Right ventricle myocardium inferior (tissue), 1 donor: ENCODE measurements at places on chromosomes 5 and 9.

DNA sequence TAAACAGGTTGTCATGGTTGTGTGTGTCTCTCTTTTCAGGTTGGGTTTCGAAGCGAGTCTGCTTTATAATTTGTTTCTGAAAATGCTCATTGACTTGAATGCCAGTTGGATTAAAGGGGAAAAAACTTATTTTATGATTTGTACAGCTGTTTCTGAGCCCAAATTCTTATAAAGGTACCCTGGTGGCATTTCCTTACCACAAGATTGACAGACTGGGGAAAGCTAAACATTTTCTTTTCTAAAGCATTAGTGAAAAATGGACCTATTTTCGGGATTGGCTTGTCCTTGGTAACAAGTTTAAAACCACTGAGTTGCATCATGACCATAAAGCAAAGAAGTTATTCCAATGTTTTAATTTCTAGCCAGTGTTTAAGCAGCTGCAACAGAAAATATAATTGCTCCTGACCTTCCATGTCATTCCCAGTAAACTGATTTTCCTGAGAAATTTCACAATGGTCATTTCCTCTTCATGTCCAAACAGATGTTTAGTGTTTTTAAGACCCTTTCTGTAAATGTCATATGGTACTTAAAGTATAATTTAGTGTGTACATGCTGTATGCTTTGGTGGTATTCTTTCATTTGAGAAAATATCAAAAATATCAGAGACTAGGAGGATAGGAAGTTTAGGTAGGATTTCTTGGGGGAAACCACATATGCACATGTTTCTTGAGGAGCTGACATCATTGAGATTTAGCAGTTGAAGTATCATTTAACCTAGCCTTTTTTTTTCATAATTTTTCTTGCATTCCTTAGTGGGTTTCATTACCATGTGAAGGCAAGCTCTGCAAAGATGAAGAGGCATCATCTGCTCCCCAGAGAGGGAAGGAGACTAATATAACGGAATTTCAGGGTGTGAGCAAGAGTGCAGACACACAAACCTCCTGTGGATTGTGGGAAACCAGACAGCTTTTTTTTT is 667.1 kb upstream of the RGMB start:
- no peak for DNase-seq

- DNase-seq: no peak
Observed at GRCh38 chr9:18994263-18994916, 38.6 kb downstream of the SAXO1 start.

- DNase-seq: no peak
Observed at GRCh38 chr9:83511051-83511450, 27.1 kb downstream of the FRMD3 start.

DNA sequence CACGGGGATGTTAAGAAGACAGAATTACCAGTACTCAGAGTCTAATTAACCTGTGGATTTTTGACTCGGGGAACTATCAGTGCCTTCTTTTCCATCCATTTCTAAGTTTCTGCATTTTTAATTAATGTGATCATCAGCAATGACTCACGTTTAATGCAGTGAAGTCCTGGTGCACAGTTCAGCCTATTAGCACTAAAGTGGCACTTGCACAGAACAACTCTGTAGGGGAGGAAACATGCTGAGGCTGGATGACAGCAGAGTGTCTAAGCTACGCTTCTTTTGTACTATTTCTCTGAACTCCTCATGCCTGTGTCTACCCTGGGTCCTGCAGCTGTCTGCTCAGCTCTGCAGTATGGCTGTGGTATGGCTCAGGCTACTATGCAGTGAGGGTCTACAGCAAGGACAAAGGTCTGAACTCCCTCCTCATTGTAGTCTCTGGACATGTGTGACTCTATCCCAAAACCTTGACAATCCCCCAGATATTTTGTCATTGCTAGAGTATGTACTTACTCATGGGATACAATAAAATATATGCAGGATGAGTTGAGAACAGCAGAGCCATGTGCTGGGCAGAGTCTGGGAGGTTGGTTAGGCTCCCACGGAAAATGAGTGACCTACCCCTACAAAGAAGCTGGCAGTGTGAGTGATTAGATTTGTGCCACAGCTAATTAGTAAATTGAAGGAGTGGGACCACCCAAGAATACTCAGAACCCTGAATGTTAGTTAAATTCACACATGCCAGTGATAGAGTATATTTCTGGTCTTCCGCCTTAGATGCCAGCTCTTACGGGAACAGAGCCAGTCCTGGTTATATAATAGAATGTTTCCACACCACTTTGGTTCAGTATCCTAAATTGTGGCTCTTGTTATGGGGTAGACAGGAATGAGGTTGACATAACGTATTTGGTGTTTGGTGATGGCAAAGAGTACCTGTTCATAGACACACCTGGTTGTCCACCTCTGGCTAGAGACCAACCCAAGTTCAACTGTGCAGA is 148.0 kb downstream of the GHR start:
- no peak for DNase-seq

DNA sequence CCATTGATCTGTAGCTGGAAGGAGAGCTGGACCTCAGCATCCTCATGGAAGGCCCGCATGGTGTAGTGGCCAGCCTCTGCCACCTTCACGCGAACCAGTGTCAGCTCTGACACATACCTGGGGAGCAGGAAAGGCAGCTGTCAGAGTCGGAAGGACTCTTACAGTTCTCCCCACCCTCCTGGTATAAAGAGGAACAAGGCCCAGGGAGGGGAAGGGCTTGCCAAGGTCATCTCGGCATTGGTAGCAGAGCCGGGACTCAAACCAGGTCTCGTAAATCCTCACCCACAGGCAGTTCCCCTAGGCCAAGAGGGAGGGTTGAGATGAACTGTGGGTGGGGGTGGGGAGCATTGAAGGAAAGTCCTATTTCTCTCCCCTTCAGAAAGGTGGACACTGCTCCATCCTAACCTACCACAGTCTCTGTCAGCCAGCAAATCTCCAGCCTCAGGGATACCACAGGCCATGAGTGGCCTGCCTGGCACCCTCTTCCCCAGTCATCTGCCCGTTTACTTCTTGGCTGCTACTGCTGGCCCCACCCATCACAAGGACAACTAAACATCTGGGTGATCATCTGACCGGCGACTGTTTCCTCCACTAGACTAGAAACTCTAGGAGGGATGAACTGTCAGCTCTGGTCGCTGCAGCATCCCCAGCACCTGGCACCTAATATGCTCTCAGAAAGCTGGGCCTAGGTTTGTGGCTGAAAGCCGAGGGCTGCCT is 23.5 kb downstream of the PDGFRB start:
- DNase-seq: peak; percentile 37

- no peak for DNase-seq
Observed at GRCh38 chr5:103260951-103261350, 2.4 kb downstream of the MACIR start.

DNA sequence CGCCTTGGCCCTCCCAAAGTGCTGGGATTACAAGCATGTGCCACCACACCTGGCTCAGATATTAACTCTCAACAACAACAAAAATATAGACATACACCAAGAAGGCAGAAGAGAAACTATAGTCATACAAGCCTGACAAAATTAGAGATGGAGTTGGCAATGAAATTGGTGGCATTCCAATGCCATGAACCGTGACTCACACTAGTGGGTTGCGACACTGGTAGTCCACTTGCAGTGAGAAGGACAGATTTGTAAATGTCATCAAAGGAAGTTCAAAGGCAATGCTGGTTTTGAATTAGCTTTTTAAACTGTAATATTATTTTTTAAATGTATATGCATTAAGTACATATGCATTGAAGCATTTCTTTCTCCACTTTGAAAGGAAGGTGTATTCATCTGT is 8.5 kb upstream of the DNAJC25 start:
- no peak for DNase-seq

DNA sequence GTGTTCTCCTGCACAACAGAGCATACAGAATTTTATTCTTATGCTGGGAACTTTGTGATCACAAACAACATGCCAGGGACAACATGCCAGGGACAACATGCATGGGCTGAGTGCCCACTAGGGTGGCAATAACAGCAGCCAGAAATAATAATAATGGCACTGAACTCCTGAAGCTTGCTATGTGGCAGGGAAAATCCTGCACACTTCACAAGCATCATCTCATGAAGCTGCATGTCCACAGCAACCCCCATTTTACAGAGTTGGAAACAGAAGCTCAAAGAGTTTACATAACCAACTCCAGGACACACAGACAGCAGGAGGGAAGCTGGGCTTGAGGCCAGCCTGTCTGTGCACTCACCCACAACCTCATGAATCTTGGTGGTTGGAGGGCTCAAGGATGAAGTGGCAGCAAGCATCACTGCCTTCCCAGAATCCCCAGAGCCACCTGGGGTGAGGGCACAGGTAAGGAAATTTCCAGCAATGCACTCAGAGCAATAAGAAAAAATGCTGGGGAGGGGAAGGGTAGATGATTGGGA is 111.4 kb downstream of the GABBR2 start:
- DNase-seq: no peak

- no peak for DNase-seq
Observed at GRCh38 chr5:144189800-144190429, 19.2 kb downstream of the KCTD16 start.

DNA sequence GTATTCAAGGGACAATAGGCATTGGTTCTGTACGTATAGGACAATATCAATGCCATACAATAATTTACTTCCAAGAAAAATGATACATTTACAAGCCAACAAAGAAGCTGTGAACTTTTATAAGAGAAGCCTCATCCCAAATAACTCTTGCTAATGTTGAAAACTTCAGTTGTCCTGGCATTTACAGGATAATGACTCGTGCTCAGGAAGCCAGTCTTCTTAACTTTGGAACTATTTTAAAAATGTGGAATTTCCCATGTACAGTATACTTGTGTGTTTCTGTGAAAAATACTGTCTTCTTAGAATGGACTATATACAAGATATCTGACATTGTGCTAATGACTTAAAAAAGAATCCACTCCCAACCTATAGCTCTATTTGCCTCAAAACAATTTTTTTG is 1479.3 kb upstream of the CDH9 start:
- no peak for DNase-seq

- no peak for DNase-seq
Observed at GRCh38 chr5:10328323-10328722, 20.6 kb upstream of the CMBL start.

DNA sequence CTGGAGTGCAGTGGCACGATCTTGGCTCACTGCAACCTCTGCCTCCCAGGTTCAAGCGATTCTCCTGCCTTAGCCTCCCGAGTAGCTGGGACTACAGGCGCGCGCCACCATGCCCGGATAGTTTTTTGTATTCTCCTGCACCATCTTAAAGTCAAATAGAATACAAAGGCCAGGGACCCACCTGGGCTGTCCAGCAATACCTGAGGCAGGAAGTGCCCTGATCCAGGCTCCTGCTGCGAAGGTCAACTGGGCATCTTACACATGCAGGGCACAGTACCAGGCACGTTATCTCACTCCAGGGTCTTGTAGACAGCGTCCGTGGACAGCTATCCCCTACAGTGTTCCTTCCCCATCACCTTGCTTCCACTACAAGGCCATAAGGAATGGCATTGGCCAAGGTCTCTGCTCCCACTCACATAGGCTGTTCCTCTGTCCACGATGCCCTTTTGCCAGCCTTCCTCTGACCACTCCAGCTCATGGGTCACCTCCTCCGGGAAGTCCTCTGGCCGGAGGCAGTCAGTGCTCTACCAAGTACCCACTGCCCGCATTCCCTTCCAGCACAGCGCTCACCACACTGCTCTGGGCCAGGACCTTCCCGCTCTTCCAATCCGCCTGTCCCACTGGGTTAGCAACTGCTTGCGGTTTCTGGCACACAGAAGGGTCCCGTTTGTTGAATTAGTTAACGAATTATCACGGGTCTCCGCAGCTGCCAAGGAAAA is 978 bp downstream of the P4HA2 start:
- no peak for DNase-seq

DNA sequence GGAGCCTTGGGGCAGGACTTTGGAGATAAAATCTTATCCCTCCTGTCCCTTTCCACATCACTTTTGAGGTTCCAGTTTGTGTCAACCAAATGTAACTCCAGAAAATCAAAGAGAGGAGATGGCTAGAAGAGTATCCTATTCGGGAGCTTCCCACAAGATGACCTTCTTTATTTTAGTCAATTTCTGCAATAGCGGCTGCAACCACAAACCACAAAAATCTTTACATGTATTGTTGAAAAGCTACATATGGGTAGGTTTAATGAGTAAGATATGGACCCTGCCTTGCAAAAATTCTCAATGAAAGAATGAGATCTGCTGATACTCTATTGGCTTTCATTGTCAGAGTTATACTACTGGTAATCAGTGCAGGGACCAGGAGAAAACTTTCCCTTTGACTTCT is 92.2 kb upstream of the MAMDC2 start:
- no peak for DNase-seq

GRCh38 chr5:175457466-175457865 is 13.5 kb upstream of the DRD1 start:
- no peak for DNase-seq

DNA sequence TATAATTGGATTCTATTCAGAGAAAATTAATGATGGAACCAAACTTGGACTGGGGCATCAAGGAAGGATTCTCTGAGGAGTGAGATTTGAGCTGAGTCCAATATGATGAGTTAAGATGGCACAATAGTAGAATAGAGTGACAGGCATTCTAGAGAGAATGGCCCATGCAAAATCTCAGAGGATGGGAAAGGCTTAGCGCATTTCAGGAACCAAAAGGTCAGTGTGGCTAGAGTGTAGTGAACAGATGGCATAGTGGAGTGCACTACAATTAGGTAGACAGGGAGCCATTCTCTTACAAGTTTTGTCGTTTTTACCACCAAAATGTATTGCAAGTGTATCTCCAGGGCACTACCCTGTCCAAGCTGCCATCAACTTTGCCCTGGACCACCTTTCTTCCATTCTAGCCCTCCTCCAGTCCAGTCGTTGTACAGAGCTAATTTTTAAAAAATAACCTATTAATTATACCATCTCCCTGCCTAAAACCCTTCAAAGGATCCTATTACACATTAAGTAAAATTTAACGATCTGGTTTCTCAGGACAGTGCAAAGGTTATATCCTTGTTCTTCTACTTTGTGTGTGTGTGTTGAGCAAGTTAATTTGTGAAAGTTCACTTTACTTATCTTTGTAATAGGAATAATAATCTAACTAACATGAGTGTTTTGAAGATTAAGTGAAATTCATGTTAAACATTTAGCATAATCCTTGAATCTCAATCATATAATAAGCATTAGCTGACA is 211.7 kb downstream of the COMMD10 start:
- no peak for DNase-seq

GRCh38 chr9:129781131-129781530 is 21.9 kb upstream of the TOR1B start:
- no peak for DNase-seq

- DNase-seq: no peak
Observed at GRCh38 chr5:142296914-142297417, 27.9 kb downstream of the SPRY4 start.

GRCh38 chr5:54470677-54471076 is 15.2 kb downstream of the HSPB3 start:
- DNase-seq: no peak
